ENCODE measurements at places on chromosomes 16 and 17.

DNA sequence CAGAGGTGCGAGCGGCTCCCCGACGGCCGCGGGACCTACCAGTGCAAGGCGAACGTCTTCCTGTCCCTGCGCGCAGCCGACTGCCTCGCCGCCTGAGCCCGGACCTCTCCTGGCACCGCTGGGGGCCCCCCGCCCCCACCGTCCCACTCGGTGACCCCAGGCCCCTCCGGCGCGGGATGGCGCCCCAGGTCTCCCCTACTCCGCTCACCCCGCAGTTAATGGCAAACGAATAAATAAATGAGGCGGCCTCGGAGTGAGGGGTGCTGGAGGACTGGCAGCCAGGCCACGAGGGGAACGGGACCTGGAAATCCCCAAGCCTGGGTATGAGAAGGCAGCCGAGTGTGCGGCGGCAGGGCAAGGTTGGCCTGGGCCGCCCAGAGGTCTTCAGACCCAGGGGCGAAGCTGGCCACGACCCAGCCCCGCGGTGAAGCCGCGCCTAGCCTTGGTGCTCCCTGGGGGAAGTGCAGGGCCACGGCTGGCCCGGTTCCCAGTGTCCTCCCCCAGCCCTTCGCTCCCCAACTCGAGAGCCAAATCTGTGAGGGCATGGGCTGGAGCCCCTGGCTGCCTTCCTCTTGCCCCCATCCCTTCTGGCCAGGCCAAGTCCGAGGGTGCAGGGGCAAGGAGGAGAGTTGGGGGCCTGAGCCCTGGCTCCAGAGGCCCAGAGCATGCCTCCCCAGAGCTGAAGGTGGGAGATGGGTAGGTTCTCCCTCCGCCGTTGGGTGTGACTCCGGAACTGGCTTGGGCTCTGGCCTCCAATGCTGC, 796 bp downstream of the NPB start:
- DNase-seq = no peak

- no peak for DNase-seq
Measured at GRCh38 chr17:30541802-30542201, 64.6 kb downstream of the GOSR1 start.

- DNase-seq = no peak
Measured at GRCh38 chr16:16988963-16989362, 481.8 kb downstream of the XYLT1 start.

DNA sequence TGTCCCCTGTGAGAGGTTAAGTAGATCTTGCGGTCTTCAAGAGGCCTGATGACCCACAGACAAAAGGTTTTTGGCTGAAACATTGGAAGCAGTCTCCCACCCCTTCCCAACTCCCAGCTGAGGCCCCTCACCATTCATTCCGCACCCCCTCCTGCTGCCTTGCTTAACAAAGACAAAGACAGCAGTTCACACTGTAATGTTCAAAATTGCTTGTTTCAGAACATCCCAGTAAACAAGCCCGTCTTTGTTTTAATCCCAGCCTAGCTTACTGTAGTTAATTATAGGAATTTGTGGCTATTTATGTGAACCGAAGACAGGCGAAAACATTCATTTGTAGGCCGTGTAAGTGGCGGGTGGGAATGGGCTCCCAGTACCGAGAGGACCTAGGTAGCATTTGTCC, 55.7 kb downstream of the IRX5 start:
- no peak for DNase-seq

- DNase-seq = peak; percentile 39
Measured at GRCh38 chr16:16009401-16009800, 60.0 kb downstream of the ABCC1 start.

DNA sequence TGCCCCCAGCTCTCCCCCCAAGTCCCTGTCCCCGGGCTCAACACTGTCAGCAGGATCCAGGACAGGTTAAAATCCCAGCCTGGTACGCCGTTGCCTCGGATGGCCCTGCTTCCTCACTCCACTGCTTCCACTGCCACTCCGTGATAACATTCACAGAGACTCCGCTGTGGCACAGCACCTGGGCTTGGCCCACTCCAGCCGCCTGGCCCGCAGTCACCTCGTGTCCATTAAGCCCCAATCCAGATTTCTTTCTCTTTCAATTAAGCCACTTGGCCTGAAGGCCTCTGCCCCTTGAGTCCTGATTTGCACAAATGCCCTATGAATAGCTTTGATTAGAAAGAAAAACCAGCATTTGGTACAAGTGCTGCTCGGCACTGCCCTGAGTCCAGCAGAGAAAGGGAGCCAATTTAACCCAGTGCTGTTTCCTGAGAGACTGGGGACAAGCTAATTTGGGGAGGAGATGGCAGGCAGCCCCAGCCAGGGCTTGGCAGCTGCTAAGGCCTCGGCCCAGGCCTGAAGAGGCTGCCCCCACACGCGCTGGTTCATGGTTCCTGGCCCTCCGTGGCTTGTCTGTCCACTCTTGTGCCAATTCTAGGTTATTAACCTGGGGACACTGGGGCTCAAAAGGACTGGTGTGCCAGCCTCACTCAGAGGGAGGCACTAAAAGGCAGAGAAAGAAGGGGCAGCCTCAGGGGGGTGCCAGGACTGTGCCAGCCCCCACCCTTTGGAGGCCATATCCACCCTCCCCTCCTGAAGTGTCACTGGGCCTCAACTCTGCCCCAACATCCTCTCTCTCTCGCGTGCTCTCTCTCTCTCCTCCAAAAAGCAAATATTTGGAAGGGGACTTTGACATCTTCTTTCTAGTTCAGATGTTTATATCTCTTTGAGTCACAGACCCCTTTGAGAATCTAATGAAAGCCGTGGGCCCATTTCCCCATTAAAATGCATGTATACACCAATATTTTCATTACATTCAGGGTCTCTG, 29.8 kb upstream of the SPPL2C start:
- DNase-seq = no peak

GRCh38 chr17:49548506-49549310, 27.0 kb upstream of the NXPH3 start:
- DNase-seq = peak; percentile 26

GRCh38 chr17:39694593-39694992, 5.3 kb upstream of the ERBB2 start:
- DNase-seq = no peak

GRCh38 chr17:979212-979538, 401 bp downstream of the NXN start:
- no peak for DNase-seq

GRCh38 chr17:13442361-13442760, 159.4 kb downstream of the HS3ST3A1 start:
- DNase-seq = no peak

DNA sequence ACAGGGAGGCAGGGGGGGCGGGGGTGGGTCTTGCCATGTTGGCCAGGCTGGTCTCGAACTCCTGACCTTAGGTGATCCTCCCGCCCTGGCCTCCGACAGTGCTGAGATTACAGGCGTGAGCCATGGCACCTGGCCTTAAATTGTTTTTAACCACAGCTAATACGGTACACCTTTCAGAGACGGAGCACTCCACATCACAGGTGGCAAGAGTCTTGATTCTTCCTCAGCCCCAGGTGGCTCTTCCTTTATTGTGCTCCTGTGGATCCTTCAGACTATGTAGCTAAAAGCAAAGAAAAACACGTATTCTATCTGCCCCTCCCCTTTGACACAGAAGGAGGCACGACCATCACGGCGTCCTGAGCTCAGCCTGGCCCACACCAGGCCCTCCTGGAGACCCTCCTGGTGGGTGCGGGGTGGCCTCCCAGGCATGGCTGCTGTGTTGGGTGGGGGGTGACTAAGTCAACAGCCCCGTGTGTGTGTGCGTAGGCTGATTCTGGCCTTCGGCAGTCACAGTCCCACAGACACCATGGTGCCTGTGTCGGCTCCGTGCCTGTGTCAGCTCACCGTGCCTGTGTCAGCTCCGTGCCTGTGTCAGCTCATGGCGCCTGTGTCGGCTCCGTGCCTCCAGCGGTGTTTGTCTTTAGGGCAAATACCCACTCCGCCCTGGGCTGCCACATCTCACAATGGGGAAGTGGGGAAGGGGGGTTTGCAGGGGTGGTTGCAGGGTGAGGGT, 10.8 kb upstream of the SECTM1 start:
- no peak for DNase-seq

- DNase-seq = no peak
Measured at GRCh38 chr17:56160422-56160821, 7.1 kb downstream of the ANKFN1 start.

DNA sequence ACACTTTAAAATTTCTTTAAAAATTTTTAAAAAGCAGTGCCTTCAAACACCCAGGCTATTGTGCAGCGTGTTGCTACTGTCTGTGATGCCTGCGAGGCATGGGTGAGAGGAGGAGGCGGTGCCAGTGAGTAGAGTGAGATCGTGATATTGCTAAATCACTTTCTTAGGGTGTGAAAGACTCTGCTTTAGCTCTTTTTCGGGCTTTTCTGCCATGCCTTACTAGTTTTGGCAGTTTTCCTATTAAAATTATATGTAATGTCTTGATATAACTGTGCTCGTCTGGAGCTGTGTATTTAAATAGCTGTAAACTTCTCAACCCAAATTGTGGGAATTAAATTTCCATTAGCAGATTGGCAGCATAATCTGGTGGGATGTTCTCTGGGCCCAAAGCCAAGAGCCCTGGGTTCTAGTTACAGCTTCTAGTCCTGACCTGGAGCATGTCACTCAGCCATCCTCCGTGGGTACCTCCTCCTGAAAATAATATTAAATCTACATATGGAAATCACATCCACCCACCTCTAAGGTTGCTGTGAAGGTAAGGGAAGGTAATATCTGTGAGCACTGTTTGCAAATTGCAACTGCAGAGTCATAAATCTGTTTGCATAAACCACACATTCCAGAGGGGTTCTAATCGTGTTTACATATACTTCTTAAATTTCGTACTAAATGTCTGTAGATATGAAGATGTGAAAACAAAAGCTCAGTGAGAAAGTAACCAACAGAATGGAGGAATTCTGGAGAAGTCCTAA, 264.3 kb upstream of the CACNG5 start:
- no peak for DNase-seq

DNA sequence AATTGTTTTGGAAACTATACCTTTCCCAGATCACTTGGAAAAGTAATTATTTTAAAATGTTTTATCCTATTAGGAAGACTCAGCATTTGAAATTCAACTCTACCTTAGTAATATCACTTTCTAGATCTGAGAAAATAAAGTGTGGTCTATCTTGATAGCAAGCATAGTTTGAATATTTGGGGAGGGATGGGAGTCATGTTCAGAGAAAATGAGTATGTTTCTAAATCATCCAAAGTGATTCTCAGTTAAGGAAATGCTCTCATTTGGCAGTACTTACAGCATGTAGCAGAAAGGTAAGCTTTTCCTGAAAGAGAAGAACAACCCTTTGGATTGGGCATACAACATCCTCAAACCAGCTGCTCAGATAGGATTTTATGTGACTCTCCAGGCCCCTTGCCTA, 6.9 kb downstream of the C17orf75 start:
- DNase-seq = no peak

DNA sequence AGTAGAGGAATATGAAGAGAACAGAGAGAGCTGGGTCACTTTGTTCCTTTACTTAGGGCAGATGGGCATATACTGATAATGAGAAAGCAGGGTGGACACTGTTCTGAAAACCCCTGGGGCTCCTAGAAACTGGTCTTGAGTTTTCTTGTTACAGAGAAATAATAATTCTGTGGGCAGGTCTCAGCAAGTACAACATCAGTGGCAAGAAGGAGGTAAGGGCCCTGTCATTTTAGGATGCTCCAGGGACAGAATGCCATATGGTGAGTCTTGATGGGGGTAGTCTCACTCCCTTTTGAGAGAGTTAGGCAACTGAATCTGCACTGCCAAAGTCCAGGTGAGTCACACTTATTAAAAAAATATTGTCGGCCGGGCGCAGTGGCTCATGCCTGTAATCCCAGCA, 102.3 kb downstream of the KCNJ2 start:
- DNase-seq = no peak

- no peak for DNase-seq
Measured at GRCh38 chr16:86335266-86336172, 174.8 kb upstream of the FOXF1 start.

DNA sequence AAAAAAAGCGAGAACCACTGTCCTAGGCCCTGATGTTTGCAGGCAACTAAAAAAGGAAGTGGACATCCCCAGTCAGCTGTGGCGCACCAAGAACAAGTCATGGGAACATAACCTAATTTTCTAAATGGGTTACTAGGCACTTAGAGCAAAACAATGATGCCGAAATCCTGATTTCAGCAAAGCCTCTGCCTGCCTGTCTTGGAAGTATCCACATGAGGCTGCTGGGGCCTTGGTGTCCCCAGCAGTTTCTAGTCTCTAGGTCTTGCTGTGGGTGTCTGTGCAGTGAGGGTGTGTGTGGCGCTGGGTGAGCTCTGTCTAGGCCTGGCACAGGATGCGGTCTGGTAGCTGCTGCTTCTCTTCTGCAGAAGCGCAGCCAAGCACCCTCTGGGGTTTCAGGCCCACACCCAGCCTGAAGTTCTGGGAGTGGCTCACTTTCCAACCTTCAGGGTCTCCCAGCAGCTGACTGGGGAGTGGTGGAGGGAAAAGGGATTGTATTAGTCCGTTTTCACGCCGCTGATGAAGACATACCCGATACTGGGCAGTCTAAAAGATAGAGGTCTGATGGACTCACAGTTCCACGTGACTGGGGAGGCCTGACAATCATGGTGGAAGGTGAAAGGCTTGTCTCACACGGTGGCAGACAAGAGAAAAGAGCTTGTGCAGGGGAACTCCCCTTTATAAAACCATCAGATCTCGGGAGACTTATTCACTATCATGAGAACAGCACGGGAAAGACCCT, 21.1 kb downstream of the STH start:
- DNase-seq = no peak

GRCh38 chr17:76493505-76494167, 7.6 kb downstream of the RHBDF2 start:
- DNase-seq = no peak

DNA sequence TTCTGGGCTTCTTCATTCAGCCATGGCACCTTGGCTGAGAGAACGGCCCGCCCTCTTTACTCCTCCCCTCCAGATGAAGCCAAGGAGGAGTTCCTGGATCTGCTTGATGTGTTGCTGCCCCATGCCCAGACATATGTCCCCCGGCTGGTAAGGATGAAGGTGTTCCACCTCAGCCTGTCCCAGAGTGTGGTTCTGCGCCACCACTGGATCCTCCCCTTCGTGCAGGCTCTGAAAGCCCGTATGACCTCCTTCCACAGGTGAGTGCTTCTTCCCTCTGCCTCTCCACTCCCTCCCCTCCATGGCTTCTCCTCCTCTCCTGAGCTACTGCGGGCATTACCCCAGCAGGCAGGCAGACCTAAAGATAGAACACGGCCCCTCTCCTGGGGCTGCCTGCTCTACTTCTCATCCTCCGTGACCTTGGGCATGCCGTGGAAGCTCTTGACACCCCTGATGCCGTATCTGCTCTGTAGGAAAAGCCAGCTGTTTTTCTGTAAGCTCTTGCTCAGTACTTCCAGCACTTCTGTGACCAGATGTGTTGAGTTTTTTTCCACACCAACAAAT, 8.7 kb downstream of the USB1 start:
- no peak for DNase-seq
